ENCODE measurements at places on chromosomes 1 and 21. TPM values are rescaled to one million over a fixed set of nuclear protein-coding genes. Genes with fewer than 3 reads are reported as not detected.

GRCh38 chr1:52814465-52814864 is 28.1 kb upstream of the ZYG11A start:
- DNase-seq: no peak
- H3K27ac ChIP-seq: no peak overlapping the region
- H3K4me3 ChIP-seq: no peak overlapping the region

TFF2 gene
- not detected for total RNA-seq

HAPLN2 gene
- not detected for total RNA-seq

GRCh38 chr1:180470031-180470430 is 32.3 kb downstream of the ACBD6 start:
- H3K27ac ChIP-seq: no peak overlapping the region
- no peaks in the 10 kb centered on the region for H3K36me3 ChIP-seq
- no peaks in the 10 kb centered on the region for H3K27me3 ChIP-seq
- H3K4me1 ChIP-seq: no peaks in the 10 kb centered on the region
- no peak for DNase-seq
